D721Med (cell line): ENCODE measurements at places on chromosomes 5 and 9.

DNA sequence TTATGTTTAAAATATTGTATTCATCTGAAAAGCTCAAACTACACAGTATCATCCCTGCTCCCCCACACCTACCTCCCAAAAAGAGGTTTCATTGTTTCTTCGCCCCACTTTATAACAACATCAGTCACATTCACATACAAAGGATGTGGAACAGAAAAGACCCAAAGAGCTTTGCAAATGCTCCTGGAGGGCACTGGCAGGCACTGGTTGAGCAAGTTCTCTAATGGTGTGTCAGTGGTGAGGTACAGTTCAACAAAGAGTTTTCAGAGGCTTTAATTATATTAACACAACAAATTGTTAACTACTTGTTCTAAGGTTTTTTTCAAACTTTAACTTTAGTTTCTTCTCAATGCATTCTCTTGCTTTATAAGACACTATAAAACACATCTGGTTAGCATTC lies 54.1 kb upstream of the ECM2 start:
- DNase-seq: no peak

- no peak for DNase-seq
These were observed 59.1 kb downstream of the ZNF462 start for GRCh38 chr9:106922026-106922425.

- no peak for DNase-seq
These were observed 176.3 kb downstream of the TMEM161B start for GRCh38 chr5:88092358-88092757.

GRCh38 chr5:123207852-123208251 lies 118.8 kb downstream of the PRDM6 start:
- DNase-seq: no peak

- peak; percentile 45 for DNase-seq
These were observed at the start of gene RUFY1 for GRCh38 chr5:179550511-179551342. RUFY1 (plus strand) TSS chr5:179550554; CDS start chr5:179550570, 16 bp downstream.

DNA sequence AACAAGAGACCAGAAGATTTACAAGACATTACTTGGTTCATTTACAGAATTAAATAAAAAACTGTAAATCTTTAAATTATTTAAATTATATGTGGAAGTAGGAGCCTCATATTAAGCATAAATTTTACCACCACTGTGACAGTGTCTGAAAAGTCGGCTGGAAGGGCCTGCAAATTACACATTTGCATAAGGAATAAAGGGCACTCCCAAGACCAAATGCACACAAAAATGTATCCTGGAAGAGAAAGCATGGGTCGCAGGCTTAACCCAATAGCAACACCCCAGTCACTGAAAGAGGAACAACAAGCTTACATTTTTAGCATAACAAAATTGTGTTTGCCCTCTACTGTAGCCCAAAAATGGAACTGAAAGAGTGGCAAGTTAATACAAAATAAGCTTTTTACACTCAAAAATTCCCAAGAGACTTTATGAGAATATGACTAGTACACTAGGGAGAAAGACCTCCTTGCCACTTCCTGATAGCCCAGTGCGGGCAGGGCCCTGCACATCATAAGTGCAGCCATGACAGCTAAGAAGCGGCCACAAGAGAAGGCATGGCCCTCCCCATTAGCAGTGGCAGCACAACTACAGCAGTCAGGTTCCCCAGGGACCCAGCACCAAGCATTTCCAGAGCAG lies 482.0 kb downstream of the DTWD2 start:
- DNase-seq: no peak
